Left ventricle myocardium inferior (tissue), 1 donor: ENCODE measurements at places on chromosomes 7 and 10.
A peak's percentile ranks its signal among the peaks of the same experiment; 100 is the strongest.

DNA sequence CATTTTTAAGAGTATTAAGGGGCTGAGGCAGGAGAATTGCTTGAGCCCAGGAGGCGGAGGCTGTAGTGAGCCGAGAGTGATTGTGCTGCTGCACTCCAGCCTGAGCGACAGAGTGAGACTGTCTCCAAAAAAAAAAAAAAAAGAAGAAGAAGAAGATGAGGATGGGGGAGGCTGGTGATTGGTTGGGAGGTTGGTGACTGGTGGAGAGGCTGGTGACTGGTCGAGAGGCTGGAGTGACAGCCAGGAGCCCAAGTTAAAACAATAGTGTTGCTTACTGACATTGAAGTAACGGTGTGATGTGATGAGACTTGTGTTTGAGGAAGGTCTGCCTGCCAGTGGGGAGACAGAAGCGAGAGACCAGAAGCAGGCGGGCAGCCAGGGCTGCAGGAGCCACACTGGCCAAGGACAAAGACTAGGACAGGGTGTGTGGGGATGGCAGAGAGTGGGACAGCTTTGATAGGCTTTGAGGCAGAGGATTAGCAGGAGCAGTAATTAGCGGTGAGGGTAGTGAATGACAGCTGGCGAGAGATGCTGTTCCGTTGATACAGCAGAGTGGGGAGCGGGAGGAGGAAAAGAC is 4.9 kb downstream of the SRRT start:
- DNase-seq, result no peak

DNA sequence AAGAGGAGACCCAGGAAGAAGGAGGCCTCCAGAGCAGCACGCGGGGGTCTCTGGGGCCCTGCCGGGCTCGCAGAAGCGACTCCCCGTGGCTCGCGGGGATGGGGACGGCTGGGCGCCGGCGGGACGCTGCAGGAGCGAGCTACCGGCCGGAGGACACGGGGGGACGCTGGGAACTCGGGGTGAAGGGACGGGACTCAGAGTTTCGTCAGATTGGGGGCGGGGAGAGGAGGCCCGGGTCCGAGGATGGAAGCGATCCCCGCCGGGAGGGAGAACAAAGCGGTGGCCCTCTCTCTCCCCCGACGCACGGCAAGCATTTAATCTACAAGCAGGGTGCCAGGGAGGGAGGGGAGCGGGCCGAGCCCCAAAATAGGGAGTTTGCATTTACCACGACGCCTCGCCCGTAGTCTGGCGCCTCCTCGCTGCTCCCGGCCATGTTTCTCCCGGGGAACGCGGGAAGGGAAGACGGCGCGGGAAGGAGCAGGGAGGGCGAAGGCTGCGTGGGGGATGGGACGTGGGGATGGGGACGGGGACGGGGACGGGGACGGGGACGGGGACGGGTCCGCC is at the start of gene PRTFDC1:
Gene PRTFDC1 (minus strand): TSS at position 464 of the 564 bp plus-strand sequence. CDS start 31 bp downstream, at position 433.
- DNase-seq, result peak; percentile 56

GRCh38 chr10:94777886-94778458 is 15.5 kb downstream of the CYP2C19 start:
- DNase-seq, result no peak

GRCh38 chr7:83769407-83769806 is 120.5 kb upstream of the SEMA3E start:
- no peak for DNase-seq

GRCh38 chr10:1249142-1249920 is 193.1 kb downstream of the WDR37 start:
- DNase-seq, result no peak

DNA sequence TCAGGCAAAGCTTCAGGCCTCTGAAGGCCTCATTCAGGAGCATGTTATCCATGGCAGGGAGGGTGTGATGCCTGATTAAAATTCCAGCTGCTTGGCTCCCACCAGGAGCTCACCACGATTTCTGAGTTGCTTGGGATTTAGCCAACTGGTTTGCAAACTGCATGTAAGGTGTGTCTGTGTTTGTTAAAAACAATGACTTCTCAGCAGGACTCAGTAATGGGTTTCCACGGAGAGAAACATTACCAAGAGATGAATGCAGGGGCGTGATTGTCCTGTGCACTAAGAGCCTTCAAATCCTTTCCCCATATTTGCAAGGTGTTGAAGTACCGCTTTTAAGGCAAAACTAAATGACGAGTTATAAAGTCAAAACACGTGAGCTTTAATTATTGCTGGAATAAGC is 88.8 kb upstream of the BTBD16 start:
- DNase-seq, result no peak

- DNase-seq, result no peak
These were observed 8.1 kb downstream of the ZNF32 start for GRCh38 chr10:43640603-43641002.

DNA sequence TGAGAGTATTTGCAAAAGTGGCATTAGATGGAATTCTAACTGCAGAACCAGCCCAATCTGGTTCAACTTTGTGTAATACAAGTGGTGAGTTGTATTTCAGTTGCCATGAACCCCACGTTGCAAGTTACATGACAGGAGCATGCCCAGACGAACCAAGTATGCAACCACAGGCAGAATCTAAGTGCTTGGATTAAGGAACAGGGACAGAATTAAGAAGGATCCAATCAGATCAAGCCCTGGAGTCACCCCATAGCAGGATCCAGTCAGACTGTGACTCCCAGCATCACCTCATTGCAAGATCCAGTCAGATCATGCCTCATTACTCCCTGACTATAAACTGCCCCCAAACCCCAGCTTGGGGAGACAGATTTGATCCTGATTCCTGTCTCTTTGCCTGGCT is 388.7 kb upstream of the NRP1 start:
- DNase-seq, result no peak

- no peak for DNase-seq
These were observed 39.2 kb upstream of the PPP1R3C start for GRCh38 chr10:91672021-91672608.

DNA sequence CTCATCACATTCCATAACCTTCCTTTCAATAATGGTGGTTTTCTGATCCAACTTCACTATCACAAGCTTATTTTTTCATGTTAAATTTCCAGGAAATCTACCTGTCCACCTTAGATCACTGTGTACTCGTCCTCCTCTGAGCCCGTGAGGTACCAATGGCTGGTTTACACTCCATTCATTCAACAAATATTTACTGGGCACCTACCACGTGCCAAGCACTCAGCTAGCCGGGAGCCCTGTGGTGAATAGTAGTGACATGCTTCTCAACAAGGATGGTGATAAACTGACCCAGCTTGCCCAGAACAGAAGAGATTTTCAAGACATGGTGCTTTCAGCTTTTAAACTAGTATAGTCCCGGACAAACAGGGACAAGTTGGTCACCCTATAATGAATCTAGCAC is 98.2 kb downstream of the FAM204A start:
- no peak for DNase-seq

GRCh38 chr10:58721601-58722281 is 209.1 kb downstream of the BICC1 start:
- DNase-seq, result no peak

DNA sequence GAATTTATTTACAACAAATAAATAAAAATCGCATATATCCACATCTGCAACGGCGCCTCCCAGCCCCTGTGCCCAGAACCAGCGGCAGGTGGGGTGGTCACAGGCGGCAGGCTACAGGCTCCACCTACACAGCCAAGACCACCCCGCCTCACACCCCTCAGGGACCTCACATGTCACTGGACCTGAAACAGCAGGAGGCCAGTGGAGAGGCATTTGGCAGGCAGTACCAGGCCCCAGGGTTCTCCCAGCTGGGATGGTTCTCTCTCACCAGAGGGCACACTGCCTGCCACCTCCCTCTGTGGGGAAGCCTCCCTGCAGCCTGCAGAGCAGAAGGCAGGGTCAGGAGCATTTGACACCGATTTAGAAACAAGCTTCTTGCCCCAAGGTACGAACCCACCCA is 81.5 kb downstream of the MAD1L1 start:
- peak; percentile 39 for DNase-seq

GRCh38 chr10:23457632-23458417 is 18.9 kb downstream of the OTUD1 start:
- DNase-seq, result no peak

- no peak for DNase-seq
These were observed 261.0 kb upstream of the KLF6 start for GRCh38 chr10:4046030-4046429.

- no peak for DNase-seq
These were observed 90.9 kb upstream of the BMPER start for GRCh38 chr7:33814400-33814799.

GRCh38 chr7:81846398-81846797 is 76.6 kb upstream of the HGF start:
- DNase-seq, result no peak

- no peak for DNase-seq
These were observed 222.4 kb downstream of the SORCS1 start for GRCh38 chr10:106942035-106942662.

- no peak for DNase-seq
These were observed 46.9 kb downstream of the ZNF438 start for GRCh38 chr10:30984563-30985328.

DNA sequence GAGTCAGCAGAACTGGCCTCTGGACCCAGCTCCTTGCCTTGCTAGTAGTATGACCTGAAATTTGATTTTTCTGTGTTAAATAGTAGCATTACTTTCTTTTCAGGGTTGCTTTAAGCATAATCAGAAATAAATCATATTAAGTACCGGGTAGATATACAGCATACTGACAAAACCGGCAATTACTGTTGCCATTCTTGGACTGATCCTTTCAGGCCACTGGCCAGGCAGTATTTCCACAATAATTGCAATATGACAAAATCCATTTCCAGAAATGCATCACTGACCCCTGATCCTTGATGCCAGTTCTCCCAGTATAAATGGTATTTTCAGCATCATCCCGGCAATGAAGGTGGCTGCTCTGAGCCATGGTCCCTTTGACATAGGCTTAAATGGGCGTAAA is 6.9 kb downstream of the LRIT1 start:
- DNase-seq, result no peak

GRCh38 chr10:108327706-108328105 is 1163.2 kb upstream of the SORCS1 start:
- DNase-seq, result no peak

DNA sequence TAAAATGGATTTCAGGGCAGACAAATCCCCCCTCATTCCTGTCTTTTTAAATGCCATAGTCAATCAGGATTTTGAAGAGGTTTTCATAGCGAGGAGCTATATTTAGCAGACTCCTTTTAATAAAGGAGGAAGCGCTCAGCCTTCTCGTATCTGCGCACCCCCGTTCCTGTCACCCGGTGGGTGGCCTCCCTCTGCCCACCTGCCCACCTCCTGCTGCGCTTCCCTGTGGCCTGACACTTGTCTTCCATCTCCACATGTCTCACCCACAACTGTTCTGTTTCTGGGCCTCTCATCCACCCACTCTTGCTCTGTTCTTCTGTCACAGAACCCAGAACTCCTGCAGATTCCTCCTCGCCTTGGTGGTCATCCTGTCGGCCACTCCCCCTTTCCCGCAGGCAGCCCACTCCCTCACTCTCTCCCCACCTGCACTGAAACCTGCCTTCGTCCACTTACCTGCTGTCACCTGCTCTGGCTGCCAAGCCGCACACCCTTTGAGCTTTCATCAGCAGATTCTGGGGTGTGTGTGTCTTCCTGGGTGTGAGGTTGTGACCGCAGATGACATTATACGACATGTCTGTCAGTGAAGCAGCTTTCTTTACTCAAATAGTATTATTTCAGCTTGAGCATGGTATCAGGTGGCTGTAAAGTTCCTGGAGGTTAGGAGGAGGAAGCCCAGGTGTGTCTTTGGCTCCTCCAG is 163.5 kb upstream of the AGK start:
- no peak for DNase-seq

- peak; percentile 49 for DNase-seq
These were observed 1.4 kb downstream of the ATP5F1C start for GRCh38 chr10:7789390-7789789.

GRCh38 chr10:102131286-102132170 is 1.3 kb upstream of the PPRC1 start:
- DNase-seq, result no peak

DNA sequence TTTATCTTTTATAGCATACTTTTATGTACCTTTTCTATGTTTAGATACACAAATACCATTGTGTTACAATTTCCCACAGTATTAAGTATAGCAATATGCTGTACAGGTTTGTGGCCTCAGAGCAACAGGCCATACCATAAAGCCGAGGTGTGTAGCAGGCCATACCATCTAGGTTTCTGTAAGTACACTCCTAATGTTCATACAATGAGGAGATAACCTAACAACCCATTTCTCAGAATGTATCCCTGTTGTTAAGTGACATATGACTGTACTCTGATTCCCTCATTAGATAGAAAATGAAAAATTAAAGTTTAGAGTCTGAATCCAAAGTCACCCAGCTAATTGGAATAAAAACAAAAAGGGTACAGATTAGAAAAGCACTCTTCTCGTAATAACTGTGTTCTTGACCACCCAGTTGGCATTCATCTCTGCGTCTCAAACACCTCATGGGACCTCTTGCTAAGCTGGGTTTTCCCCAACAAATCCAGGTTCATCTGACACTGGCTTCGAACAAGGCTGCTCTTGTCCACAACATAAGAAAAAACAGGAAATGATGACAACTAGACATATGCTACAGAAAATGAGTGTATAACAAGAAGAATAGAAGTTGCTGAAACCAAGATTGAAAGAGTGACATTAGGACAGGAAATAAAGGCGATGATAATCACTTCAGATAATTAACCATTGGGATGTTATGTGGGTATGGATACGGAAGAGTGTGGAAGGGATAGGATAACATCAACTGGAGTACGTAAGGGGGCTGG is 1.4 kb downstream of the NDUFB8 start:
- DNase-seq, result no peak

DNA sequence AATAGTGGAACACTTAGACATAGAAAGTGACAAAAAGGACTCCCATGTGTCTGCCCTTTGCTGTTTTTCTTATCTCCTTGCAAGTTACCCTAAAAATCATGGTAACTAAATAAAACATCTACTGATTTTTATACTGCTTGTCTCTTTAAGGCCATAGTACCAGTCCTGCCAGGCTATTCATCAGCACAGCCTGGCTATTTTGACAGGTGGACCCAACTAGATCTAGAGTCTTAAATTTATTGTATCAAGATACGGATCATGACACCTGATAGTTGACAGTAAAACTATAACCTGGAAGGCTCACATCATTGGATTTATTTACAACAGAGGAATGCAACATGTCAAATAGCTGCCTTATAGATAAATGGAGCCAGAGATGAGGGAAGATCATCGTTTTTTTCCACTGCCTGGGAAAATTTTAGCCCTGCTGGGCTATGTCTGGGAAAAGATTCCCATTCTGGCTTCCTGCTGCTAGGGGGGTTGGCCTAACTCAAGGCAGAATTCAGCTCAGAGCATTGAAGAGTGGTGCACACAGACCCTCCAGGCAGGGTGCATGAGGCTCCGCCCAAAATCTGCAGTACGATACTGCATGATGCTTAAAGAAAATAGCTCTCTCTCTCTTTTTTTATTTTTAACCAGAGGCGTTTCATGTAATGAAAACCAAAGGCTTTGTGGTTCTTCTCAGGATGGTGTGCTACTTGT is 292.0 kb upstream of the FZD8 start:
- no peak for DNase-seq
